Ecto neural progenitor cell (in vitro differentiated cells): ENCODE measurements at places on chromosomes 2 and 18.

DNA sequence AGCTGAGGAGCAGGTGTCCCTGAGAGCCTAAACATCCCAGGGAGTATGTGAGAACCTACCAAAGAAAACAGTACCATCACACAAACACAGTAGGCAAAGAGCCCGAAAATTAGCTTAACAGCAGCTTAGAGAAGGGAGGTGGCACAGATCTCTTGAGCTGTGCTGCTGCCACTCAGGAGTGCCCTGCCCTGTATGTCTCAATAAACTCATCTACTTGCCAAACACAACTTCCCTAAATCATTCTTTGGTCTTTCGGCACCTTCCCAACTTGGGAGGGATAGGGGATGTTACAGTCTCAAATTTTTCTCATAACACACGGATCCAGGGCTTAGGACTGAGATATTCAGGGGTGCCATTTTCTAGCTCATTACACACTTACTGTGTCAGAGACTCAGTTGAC lies 45.3 kb upstream of the C1D start:
- no peak for DNase-seq

DNA sequence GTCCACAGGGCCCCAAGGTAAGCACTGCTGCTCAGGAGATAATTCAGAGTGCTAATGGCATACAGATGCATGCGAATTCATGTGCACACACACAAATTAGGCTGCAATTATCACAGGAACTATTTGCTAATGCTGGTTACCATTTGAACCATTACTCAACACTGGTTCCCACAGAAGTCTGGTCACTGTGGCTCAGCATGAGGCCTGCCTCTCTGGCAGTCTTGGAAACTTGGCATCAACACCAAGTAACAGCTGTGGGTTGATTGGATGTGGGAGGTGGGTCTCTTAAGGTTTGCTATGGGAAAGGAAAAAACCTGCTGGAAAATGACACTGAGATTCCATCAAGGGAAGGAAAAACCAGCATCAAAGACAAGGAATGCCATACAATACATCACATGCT lies 105.0 kb downstream of the CELF4 start:
- DNase-seq: no peak

DNA sequence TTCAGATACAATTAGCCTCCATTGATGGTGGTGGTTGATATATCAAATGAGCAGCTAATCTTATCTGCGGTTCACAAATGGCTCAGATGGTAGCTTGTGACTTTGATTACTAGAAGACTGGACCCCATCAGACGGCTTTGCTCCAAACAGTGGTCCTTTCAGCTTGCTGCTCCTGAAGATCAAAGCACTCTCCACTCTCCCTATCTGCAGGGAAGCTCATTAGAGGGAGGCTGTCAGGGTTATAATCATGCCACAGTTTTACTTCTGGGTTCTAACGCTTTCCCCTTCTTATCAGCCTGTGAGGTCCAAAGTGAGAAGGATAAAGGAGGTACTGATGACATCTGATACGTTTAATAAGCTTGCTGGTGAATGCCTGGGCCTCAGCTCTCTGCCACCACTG lies 247.1 kb upstream of the NT5C1B start:
- no peak for DNase-seq

DNA sequence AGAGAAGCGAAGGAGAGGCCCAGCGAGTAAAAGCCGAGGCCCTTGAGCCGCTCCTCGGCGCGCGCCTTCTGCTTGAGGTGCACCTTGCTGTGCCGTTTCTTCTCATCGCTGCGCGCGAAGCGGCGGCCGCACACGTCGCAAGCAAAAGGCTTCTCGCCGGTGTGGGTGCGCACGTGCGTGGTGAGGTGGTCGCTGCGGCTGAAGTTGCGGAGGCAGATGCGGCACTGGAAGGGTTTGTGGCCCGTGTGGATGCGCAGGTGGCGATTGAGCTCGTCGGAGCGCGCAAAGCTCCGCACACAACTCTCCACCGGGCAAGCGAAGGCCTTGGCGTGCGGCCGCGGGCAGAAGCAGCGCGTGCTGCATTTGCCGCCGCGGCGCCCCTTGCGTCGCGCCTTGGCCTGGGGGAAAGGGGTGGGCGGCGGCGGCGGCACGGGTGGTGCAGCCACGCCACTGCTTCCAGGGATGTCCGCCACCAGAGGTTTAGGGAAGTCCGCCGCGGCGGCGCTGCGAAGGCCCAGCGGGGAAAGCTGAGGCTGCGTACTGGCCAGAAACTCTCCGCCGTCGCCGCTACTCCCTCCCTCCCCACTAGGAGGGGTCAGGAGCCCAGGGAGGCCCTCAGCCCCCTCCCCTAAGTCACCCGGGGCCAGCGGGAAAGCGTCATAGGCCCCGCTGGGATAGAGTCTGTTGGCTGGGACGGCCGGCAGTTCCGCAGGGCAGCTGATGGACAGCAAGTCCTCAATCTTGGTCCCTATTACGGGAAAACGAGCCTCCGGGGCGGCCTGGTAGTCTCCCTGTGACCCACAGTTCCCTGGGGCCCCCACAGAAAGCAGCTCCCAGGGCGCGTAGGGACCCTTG lies 1.7 kb downstream of the EGR4 start:
- DNase-seq: peak; percentile 64
